ENCODE measurements at places on chromosomes 1 and 21.
A peak's percentile ranks its signal among the peaks of the same experiment; 100 is the strongest.

DNA sequence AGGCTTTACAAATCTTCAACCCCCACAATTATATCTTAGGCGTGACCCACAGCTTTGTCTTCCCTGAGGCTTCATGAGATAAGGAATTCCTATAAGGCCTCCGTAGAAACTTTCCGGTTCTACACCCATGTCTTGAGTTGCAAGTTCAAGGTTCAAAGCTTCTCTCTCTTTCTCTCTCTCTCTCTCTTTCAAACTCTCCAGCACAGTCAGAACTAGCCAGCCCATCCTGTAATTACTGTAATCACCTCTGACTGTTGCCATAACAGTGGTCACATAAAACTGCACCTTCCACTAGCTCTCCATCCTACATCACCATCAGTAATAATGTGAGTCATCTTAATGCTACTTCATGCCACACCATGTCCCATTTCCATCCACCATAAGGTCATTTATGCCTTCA lies 90.0 kb upstream of the NFASC start:
- peak; percentile 19 for DNase-seq

DNA sequence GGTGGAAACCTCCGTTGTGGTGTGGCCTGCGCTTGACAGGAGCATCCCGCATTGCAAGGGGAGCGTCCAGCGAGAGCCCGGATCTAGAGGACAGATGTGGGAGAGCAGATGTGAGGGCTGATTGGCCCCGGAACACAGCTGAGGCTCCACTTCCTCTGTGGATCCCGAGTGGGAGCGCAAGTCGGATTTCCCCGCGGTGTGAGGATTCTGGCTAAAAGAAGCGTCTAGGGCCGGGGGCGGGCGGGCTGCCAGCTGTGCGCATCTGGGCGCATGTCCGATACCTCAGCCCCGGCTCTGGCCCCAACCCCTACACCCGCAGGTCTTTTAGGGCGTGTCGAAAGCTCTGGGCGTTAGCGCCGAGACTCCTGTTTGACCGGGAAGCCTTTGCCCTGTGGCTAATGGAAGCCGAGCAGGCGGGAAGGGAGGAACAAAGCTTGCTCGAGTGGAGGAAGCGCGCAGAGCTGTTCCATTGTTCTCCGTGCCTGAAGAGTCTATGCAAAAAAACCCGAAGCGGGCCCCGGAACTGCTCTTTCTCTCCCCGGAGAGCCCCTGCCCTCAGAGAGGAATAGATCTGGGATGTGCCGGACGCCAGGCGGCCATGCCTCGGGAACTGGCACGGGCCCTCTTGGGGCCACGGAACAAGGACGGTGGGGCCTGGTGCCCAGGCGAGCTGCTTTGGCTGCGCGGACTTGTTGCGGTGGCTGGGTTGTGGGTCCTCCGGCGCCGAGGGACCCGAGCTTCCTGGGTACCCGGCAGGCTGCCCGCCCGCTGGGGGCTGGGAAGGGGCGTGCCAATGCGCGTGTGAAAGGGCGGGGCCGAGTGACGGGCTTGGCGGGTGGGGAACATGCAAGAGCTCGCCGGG lies 111.1 kb downstream of the NAV1 start:
- peak; percentile 94 for DNase-seq

GRCh38 chr1:243672539-243673074 lies 177.4 kb downstream of the AKT3 start:
- no peak for DNase-seq

DNA sequence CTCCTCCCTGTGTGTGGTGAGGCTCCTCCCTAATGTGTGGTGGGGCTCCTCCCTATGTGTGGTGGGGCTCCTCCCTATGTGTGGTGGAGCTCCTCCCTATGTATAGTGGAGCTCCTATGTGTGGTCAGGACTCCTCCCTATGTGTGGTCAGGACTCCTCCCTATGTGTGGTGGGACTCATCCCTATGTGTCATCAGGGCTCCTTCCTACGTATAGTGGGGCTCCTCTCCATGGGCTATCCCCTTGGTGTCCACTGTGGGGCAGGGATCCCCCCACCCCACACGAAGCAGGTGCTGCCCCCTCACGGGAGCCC lies 29.6 kb downstream of the PRSS38 start:
- no peak for DNase-seq

GRCh38 chr1:91311672-91312071 lies 93.0 kb downstream of the HFM1 start:
- no peak for DNase-seq

Measured in NCI-H1417 (cell line).